ENCODE measurements at places on chromosomes 13 and 19.

DNA sequence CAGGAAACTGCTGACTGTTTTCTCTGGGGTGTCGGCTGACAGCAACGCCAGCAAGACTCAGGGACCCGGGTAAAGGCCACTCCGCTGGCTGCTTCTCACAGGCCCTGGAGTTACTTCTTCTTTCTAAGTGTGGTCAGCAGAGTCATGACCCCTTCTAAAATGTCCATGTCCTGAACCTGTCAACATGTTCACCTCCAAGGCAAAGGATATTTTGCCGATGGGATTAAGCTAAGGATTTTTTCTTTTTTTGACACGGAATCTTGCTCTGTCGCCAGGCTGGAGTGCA is 7.9 kb downstream of the PEX11G start:
- DNase-seq, result no peak

GRCh38 chr13:106348075-106348840 is 187.2 kb downstream of the EFNB2 start:
- DNase-seq, result no peak

DNA sequence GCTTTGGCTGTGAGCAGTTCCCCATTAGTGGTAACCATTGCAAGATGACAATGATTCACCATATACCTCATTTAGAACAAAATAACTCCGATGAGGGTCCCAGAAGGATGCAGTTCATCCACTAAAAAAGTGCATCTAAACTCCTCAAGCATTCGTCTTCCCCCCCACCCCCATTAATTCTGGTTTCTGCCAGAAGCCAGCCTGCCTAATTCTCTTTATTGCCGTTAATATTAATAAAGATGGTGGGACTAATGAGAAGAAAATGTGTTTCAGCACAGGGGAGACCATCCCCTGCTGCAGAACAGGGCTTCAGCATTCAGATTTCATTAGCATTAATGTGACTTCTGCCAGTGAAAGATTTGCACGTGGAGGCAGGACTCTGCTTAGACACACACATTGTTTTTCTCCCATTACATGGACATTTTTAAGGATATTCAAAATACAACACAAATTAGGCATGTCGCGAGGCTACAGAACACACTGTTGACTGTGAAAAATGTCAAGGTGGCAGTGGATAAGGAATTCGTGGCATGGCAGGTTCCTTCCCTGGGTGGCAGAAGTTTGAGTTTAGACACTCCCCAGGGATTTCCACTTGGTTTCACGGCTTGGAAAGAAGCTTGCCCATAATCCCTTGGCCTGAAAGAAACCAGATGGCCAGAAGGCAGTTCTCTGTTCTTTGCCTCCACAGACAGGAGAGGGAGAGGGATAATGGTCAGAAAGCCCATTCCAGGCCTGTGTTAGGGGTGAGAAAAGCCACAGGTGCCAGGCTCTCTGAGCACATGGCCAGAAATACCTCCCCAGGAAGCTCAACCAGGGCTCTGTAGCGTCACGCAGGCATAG is 236.5 kb downstream of the FOXO1 start:
- DNase-seq, result no peak

GRCh38 chr19:12792853-12793289 is 1.6 kb downstream of the JUNB start:
- no peak for DNase-seq

DNA sequence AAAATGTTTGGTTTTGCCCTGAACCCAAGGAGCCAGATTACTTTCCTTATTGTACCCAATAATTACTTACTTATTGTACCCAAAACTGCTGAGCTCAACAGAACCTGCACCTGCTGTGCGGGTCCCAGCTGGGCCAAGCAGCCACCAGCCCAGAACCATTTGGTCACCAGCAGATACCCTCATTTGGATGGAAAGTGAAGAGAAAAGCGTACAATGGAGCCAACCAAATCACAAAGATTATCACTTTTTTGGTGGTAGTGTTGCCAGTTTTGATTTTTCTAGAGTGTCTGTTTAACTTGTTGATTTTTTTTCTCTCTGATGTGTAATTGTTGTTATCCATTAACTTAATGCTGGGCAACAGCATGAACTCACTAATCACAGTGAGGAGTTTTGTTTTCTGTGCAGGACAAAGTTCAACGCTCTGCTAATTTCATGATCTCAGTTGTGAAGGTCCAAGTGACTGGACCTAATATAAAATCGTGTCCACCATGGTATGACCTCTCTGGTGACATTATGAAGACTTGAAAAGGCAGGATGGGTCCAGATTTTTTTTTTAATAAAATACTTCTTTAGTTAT is 23.8 kb downstream of the SPATA13 start:
- peak; percentile 16 for DNase-seq

- no peak for DNase-seq
Observed at GRCh38 chr19:17160908-17161307, 54.2 kb upstream of the USE1 start.

GRCh38 chr19:7674010-7675005 is 2.6 kb upstream of the MCEMP1 start:
- peak; percentile 89 for DNase-seq

GRCh38 chr19:36773223-36773579 is 594 bp upstream of the ZNF850 start:
- DNase-seq, result no peak

- DNase-seq, result no peak
Observed at GRCh38 chr19:12695096-12695495, 1.3 kb downstream of the FBXW9 start.

DNA sequence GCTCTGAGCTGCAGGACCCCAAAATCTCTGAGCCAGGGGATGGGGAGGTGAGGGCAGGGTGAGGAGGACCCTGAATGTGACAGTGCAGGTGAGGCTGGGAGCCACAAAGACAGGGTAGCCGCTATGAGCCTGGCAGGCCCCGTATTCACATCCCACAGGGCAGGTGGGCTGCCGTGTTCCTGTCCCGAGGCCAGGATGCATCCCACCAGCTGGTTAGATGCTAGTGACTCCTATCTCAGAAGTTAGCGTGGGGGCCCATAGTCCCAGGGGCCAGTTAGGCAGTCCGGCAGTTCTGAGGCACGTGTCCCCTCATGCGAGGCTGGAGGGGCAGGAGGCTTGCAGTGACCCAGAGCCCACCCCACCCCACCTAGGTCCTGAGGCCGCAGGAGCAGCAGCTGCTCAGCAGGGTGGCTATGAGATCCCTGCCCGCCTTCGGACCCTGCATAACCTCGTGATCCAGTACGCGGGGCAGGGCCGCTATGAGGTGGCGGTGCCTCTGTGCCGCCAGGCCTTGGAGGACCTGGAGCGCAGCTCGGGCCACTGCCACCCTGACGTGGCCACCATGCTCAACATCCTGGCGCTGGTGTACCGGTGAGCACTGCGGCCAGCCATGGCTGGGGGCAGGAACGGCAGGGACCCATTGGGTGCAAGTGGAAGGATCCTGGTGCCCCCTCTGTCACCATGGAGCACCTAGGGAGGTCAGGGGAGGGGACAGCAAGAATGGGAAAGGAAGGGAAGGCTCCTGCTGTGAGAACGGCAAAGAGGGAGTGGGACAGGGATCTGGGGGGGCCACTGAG is 7.2 kb downstream of the KLC3 start:
- DNase-seq, result no peak
